Frontal cortex (tissue), 4 donors: ENCODE measurements at places on chromosomes 7 and 10. TPM values are rescaled to one million over a fixed set of nuclear protein-coding genes. Genes with fewer than 3 reads are reported as not detected.

GRCh38 chr7:135789956-135790355 lies 41.3 kb upstream of the FAM180A start:
- no peak for DNase-seq

DNA sequence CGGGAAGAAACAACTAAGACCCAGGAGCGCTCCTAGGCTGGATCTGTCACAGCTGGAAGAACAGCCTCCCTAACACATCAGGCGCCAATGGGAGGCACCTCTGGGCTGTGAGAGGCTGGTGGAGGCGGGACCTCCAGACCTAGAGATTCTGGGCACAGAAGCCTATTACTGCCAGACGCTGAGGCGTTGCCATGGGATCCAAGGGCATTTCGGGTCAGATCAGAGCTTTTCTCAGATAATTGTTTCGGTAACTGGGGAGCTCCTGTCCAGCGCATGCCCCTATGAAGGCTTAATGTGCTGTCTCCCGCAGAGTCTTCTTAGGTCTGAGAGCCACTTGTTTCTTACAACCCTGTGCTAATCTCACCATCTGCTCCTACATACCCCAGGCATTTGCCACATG lies 339.2 kb downstream of the ZNF716 start:
- no peak for DNase-seq

Gene CHCHD2
- total RNA-seq: 196 TPM

Gene CHAT
- total RNA-seq: not detected
